ENCODE measurements at places on chromosomes 12 and 14.

GRCh38 chr14:105931808-105932483, 405.6 kb downstream of the TMEM121 start:
- DNase-seq: no peak

DNA sequence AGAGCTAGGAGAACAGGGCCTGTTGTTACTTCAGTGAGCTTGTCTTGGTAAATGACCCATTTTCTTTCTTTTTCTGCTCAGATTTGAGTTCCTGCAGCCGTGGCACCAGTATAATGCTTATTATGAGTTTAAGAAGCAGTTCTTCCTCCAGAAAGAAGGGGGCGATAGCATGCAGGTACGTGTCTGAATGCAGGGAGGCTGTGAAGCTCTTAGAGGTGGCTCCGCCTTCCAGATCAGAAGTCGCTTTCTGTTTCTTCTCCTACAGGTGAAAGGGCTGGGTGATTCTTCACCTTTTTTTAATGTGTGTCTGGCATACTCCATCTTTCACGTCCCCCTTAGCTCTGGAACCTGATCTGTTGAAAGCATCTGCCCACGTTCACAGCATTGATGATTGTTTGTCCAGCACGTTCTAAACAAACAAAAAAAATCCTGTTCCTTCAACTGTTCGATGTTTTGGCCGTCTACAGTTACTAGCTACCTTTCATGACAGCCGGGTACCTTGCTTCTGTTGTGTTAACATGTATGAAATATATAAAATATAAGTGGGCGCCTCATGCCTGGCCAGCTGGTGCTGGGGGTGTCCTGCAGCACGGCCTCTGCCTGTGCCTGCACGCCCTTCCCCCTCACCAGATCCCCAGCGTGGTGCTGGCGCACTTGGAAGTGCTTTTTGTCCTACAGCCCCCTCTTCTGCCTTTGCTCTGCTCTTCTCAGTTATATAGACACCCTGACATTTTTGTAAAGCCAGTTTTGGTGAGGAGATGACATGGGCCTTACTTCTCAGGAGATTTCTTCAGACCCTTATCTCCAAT, 44.6 kb downstream of the SFSWAP start:
- no peak for DNase-seq

GRCh38 chr12:953776-954175, 4.3 kb upstream of the RAD52 start:
- no peak for DNase-seq

DNA sequence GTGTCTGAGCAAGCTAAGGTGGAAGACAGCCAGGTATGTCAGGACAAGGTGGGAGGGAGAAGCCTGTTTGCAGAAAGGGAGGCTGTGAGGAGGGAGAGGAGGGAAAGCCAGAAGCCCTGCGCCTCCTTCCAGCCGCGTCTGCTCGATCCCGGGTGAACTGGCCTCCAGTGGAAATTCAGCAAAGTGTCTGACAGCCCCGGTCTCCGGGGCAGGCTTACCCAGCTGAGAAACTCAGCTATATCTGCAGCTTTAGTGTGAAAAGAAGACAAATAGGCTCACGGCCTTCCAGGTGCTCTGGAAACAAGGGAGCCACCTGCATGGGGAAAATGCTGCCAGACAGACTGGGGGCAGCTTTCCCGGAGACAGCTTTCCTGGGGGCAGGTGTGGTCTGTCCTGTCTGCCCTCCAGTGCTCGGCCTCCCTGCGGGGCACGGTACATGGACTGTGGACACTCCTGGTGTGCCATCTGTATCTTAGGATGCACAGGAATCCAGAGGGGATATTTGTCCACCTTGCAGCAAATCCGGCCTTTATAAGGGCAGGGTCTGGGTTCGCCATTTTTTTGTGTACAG, 6.3 kb downstream of the RFLNA start:
- DNase-seq: no peak

DNA sequence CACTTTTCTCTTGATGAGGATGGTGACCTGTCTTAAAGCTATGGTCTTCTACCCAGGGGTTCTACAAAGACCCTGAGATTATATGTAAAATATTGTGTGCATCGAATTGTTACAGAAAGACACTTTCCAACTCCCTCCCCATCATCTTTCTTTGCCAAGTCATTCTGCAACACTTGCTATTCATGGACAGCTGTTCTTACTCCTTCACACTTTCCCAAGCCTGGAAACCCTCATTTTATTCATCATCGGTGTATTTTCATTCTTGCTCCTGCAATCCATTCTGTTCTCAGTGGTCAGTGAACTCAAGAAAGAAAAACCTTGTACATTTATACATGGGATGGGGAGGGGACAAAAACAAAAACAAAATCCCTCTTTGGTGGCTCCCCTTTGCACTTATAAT, 90.5 kb upstream of the STXBP6 start:
- DNase-seq: no peak

DNA sequence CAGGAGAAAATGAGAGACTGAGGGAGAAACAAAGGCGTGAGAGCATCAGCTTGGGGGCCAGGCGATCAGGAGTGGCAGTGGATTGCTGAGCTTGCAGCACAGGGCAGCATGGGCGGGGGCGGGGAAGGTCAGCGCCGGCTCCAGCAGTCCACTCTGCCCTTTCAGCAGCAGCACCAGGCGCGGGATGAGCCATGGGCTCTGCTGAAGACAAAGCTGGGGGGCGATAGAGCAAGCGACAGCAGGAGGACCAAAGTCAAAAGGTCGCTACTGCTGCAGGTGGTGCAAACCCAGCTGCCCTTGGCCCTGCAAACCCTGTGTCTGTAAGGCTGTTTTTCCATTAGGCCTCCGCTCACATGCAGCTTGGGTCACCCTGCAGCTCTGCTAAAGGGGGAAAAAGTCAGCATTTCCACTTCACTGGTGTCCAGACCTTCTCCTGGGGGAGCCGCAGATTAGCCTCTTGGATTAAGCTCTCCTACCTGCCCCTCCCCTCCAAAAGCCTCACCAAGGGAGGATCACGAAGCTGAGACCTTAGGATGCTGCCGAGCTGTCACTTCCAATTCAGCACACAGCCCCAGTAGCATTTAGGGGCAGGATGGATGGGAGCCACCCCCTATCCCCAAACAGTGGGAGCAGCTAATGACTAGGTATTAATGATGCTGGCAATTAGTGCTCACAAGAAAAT, 204.8 kb downstream of the DPF3 start:
- no peak for DNase-seq
